Pulmonary artery endothelial cell (primary cell): ENCODE measurements at places on chromosomes 7 and 10. TPM values are rescaled to one million over a fixed set of nuclear protein-coding genes. Genes with fewer than 3 reads are reported as not detected.

APBB1IP gene
- total RNA-seq = not detected in 2 replicates

CASD1 gene
- 11.0 and 16.6 TPM in 2 replicates for total RNA-seq

CDHR1 gene
- total RNA-seq = not detected in 2 replicates

COBL gene
- total RNA-seq = not detected in 2 replicates

PPP1R17 gene
- not detected in 2 replicates for total RNA-seq

MMD2 gene
- total RNA-seq = not detected in 2 replicates

LEP gene
- not detected in 2 replicates for total RNA-seq

REPIN1 gene
- total RNA-seq = 72.8 and 72.9 TPM in 2 replicates

LCOR gene
- total RNA-seq = 14.8 and 21.0 TPM in 2 replicates

PARD3 gene
- 34.8 and 54.8 TPM in 2 replicates for total RNA-seq

TAS2R41 gene
- not detected in 2 replicates for total RNA-seq

PLPP4 gene
- 5.2 and 16.5 TPM in 2 replicates for total RNA-seq

HOXA2 gene
- 0.59 and 1.0 TPM in 2 replicates for total RNA-seq

FOXI2 gene
- total RNA-seq = not detected in 2 replicates

IL6 gene
- 8.2 and 16.3 TPM in 2 replicates for total RNA-seq

KLF14 gene
- total RNA-seq = not detected in 2 replicates

NODAL gene
- not detected in 2 replicates for total RNA-seq

HOXA3 gene
- total RNA-seq = 0.53 and 0.66 TPM in 2 replicates

MSS51 gene
- 0.59 and 0.78 TPM in 2 replicates for total RNA-seq

MYO3A gene
- not detected in 2 replicates for total RNA-seq

GNG11 gene
- total RNA-seq = 147 and 170 TPM in 2 replicates

NME8 gene
- total RNA-seq = not detected in 2 replicates

PNPLA8 gene
- total RNA-seq = 26.7 and 35.1 TPM in 2 replicates

DYDC2 gene
- not detected in 2 replicates for total RNA-seq

DOCK4 gene
- total RNA-seq = 178 and 198 TPM in 2 replicates

RAPGEF5 gene
- 72.7 and 106 TPM in 2 replicates for total RNA-seq

FGFBP3 gene
- 0.20 and 0.28 TPM in 2 replicates for total RNA-seq

VTI1A gene
- total RNA-seq = 21.1 and 31.0 TPM in 2 replicates

OTUD1 gene
- 3.9 and 4.9 TPM in 2 replicates for total RNA-seq
